ENCODE measurements at places on chromosomes 7 and 10.

GRCh38 chr10:80513106-80513505 lies 24.6 kb upstream of the SH2D4B start:
- DNase-seq, result no peak

GRCh38 chr10:53122281-53122680 lies 349.7 kb upstream of the MBL2 start:
- DNase-seq, result no peak

GRCh38 chr10:14684354-14684753 lies 90.3 kb downstream of the FAM107B start:
- DNase-seq, result no peak

DNA sequence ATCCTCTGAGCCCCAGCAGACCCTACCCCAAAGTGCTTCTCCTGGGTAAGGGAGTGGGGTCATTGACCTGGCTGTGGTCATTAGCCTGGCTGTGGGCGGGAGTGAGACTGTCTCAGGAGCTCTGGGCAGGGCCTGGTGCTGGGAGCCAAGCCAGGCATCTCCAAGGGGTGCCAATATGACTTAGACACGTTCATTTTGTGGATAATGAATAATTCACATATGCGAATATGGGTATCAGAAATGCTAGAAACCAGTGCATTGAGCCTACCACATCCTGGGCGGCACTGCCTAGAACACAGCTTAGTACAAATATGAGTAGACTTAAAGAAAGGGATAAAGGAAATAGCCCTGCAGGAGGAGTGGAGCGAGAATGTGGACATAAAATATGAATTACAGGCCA lies 14.4 kb upstream of the SRRM3 start:
- DNase-seq, result no peak

- no peak for DNase-seq
Measured at GRCh38 chr10:133422807-133423771, 1.3 kb downstream of the SPRN start.

Measured in anterior cingulate cortex (tissue), 58 donors.